ENCODE measurements at places on chromosomes 5 and 9.

DNA sequence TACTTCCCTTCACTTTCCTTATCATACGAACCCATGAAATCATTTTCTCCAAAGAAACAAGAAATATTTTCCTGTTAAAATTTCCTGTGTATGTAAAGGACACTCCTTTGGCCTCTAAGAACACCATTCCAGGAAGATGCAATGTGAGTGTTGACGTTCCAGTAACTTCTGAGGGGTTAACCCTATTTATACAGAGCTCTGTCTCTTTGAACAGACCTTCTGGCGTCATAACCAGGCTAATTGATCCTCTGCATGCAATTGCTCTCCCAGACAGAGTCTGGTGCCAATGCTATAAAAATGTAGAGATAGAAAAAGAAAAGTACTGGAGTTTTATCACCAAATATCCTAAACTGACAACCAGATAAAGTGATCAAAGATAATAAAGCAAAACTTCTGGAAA, 218.5 kb downstream of the TLE1 start:
- DNase-seq, result no peak

GRCh38 chr5:64384765-64385164, 121.0 kb upstream of the RGS7BP start:
- peak; percentile 55 for DNase-seq

DNA sequence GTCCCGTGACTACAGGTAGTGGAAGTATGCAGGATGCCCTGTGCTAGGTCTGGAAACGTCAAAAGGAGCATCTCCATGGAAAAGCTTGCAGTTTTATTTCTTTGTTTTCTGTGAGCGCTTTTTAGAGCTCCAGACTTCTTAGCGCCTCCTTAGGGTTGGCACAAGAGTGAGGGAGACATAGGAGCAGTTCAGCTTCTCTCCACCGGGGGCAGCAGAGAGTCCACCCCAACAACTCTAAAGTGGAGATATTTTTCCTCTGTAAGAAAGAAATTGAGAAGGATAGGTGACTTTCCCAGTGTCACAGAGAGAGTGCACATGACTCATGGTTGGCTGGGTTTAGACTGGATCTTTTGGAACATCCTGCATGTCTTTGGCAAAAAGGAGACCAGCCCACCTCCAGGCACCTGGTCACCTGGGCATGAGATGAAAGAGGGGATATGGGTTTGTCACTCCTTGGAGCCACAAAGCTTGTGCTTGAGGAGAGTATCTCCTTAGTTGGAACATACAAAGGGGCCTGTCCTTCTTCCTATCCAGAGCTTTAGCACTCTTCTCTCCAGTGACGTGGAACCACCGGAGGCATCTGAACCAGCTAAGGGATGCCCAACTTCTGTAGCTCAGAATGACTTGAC, 637.7 kb downstream of the SEMA5A start:
- peak; percentile 44 for DNase-seq

DNA sequence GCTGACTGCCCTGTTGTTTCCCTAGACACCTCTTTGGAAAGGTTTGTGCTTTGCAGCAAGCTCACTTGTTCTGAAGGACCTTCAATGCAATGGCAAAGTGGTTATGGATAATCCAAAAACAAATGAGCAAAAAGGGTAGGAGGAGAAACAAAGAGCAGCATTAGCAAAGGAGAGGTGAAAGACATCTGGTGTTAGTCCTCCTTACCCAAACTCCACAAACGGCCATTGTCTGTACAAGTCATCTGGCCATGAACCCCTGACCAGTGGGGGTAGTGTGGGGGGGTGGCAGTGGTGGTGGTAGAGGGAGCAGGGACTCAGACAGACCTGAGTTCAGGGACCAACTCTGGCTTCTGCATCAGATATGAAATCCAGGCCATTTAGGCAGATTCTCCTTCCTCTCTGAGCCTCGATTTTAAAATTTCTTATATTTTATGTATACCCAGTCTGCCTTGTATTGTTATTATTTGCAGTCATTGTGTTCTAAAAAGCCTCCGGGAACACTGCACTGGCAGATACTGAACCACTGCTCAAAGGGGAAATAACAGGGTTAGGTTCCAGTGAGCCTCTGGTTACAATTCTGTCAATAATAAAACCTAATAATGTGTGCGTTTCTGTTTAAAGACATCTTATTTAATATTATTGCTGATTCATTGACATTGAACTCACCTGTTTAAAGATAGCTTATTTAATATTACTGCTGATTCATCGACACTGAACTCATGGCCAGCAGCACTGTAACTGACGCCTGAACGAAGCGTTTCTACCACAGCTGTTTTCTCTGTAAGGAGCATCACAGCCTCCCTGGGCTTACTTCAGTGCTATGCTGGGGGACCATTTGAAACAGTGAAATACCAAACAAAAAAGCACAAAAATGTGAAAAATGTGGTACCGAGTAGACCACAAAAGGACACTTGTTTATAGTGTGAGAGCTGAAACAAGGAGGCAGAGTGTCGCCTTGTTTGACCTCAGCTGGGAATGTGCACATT, 156.0 kb downstream of the SEC61B start:
- peak; percentile 94 for DNase-seq

- DNase-seq, result no peak
Measured at GRCh38 chr5:178524093-178524882, 65.9 kb downstream of the COL23A1 start.

DNA sequence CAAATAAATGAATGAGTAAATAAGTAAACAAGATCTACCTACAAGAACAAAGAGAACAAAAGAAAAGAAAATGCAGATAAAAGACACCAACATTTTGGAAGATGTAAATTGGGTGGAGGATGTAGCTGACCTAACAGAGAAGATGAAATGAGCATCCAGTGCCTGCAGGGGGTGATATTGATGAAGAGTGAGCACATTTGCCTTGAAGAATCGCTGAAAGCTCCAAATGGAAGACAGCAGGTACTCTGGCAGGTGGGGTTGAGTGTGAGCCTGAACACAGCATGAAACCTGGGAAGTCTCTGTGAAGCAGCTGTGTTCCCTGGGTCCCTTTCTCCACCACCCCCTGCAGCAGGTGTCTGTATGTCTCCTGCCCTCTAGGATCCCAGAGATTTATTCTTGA, 125.6 kb downstream of the NXNL2 start:
- peak; percentile 53 for DNase-seq

DNA sequence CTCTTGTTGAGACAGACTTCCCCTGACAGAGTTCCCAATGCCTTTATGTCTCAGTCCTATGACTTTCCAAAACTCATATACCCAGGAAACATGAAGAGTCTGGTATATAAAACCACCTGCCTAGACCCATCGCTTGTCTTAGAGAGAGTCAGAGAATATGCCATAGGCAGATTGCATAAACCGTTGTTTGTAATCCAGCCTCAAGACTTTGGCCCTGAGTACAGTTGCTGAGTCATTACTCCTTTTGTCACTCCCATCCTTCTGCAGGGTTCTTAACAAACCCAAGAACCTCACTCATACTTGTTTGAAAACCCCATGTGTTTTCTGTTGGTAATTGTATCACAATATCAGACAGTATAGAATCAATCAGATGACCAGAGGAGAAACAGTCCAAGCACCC, 616.3 kb downstream of the SLCO4C1 start:
- DNase-seq, result peak; percentile 5

DNA sequence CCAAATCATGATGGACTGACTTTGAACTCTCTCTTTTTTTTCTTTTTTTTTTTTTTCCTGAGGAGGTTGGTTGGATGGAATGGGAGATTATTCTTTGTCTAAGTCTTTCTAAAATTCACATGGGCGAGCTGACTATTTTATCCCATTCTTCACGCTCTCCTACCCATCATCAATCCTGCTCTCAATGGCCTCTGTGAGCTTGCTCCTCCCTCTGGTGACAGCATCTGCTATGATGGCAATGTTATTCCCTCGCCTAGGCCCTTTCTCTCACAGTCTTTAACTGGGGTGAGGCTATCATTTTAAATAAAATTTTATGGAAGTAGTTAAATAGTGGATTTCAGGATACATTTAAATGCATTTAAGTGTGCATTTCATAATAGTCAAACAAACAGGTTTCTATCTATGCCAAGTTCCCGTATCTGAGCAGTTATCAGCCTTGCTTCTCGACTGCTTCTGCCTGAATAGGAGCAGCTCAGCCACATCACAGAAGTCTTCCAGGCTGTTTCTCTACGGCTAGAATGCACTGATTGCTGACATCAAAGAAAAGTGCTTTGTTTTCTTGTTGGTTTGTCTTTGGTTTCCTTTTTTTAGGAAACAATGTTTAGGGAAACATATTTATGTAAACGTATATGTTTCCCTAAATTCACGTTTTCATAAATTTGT, 2233.8 kb downstream of the MAT2B start:
- DNase-seq, result no peak

DNA sequence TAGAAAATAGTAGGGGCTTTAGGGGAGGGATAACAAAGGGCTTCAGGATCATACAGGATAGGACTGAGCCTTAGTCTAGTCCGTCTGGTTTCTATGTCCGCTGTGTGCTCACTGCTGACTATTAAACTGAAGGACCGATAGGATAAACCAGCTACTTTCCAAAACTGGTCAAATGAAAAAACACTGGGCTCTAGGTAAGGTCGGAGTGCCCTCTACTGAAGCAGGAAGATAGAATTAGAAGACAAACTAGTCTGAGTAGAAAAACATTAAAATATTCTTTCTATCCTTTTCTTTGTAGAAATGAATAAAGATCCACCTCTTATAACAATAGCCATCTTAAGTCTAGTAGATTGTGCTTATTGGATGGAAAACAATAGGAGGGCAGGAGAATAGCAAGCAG, 133.6 kb downstream of the CEMIP2 start:
- DNase-seq, result no peak

DNA sequence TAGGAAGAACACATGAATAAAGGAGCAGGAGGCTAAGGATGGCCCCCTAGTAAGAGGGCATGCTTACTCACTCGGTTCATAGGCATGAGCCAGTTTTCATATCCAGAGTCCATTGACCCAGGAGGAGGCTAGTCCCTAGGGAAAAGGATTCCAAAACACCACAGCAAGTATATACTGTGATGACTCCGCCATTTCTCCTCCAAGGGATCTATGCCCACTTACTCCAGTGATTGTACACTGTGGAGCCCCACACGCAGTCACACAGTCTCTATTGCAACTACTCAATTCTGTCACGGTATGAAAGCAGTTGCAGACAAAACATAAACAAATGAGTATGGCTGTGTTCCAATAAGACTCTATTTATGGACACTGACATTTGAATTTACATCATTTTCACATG, 117.7 kb upstream of the ALDH1B1 start:
- DNase-seq, result no peak

GRCh38 chr9:138011951-138012500, 134.4 kb downstream of the CACNA1B start:
- DNase-seq, result no peak

DNA sequence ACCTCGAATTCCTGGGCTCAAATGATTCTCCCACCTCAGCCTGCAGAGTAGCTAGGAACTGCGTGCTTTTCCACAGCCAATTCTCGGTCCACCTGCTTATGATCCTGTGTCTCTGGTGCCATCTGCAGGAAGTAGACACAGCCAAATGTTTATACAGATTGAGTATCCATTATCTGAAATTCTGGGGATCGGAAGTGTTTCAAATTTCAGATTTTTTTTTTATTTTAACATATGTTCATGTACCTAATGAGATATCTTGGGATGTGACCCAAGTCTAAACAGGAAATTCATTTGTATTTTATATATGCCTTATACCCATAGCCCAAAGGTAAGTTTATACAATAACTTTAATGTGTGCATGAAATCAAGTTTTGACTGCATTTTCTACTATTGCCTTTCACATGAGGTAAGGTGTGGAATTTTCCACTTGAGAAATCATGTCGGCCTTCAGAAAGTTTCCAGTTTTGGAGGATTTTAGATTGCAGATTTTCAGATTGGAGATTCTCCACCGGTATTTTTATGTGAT, 89.5 kb downstream of the ESM1 start:
- DNase-seq, result peak; percentile 71

- no peak for DNase-seq
Measured at GRCh38 chr5:117207088-117207668, 632.6 kb upstream of the SEMA6A start.

GRCh38 chr9:98572054-98572627, 136.6 kb downstream of the GABBR2 start:
- DNase-seq, result no peak

GRCh38 chr9:122219856-122220672, 8.7 kb downstream of the LHX6 start:
- DNase-seq, result peak; percentile 16

- peak; percentile 66 for DNase-seq
Measured at GRCh38 chr9:132074736-132075135, 4.9 kb downstream of the MED27 start.

GRCh38 chr5:38598994-38599617, 42.7 kb upstream of the LIFR start:
- peak; percentile 84 for DNase-seq

- DNase-seq, result peak; percentile 82
Measured at GRCh38 chr5:10836986-10837385, 76.0 kb upstream of the DAP start.

GRCh38 chr9:129995409-129996160, 47.4 kb downstream of the FNBP1 start:
- peak; percentile 49 for DNase-seq

DNA sequence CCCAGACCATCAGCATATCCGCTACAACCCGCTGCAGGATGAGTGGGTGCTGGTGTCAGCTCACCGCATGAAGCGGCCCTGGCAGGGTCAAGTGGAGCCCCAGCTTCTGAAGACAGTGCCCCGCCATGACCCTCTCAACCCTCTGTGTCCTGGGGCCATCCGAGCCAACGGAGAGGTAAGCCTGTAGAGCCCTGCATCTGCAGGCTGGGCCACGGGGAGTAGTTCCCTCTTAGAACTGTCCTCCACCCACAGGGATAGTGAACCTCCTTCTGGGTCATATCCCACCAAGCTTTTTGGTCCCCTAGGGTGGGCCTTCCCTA, 569 bp downstream of the GALT start:
- no peak for DNase-seq

DNA sequence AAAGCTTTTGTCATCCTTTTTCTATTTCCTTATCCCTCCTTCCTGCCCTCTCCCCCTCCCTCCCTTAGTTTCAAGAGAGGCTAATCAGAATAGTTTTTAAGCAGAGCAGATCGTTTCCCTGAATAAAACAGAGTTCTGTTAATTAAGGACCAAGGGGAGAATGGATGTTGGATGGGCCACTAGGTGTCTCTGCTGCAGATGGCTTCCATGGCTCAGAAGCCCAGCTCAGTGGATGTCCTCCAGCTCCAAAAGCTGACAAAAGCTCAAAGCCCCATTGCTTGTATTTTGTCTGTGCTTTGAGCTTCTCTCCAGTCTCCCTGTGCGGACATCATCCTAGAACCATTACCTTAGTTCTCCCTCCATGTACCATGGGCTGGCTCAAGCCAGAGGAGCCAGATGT, 21.0 kb upstream of the NPR3 start:
- DNase-seq, result peak; percentile 49

DNA sequence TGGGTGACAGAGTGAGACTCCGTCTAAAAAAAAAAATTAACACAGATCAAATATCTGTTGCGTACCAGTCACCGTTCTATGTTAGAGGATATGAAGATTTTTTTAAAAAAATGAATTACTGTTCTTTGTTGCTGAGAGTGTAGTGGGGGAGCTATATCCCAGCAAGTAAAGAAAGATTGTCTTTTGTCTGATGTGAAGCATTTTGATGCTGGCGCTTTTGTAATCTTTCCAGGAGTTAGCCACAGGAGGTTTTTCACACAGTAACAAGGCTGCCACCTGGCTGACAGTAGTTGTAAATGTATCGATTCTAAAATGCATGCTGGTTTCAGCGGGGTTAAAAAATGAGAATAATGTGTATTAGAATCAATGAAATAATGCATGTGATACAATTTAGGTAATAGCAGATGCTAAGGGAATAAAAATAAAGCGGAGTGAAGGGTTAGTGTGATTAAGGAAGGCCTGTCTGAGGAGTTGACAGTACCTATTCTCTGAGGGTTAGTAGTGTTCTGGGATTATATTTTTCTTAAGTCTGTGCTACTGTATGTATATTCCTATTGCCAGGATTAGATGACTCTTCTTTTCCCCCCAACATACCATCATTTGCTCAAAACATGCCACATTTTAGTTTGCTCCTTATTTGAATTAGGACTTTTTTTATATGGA, 3.4 kb downstream of the LMNB1 start:
- DNase-seq, result peak; percentile 77

Measured in EH (cell line).